Occipital lobe (tissue), 3 donors: ENCODE measurements at places on chromosomes 6 and 20. TPM values are rescaled to one million over a fixed set of nuclear protein-coding genes. Genes with fewer than 3 reads are reported as not detected.

The ZBTB46 gene
- total RNA-seq: 21.5 TPM

The TBC1D20 gene
- 15.4 TPM for total RNA-seq

The CFB gene
- total RNA-seq: 0.62 TPM

The NSFL1C gene
- 28.9 TPM for total RNA-seq

The SUMO4 gene
- total RNA-seq: 7.3 TPM

The SLCO4A1 gene
- 1.6 TPM for total RNA-seq

The SLC32A1 gene
- total RNA-seq: 6.4 TPM

The KIF6 gene
- 3.3 TPM for total RNA-seq

The FHL5 gene
- total RNA-seq: 1.7 TPM

The LHFPL5 gene
- 1.1 TPM for total RNA-seq

The CLPSL1 gene
- total RNA-seq: not detected

The MEP1A gene
- not detected for total RNA-seq

The TRIM40 gene
- total RNA-seq: not detected

The RSPH9 gene
- total RNA-seq: 6.2 TPM

The SERAC1 gene
- 16.8 TPM for total RNA-seq

The LY6G5C gene
- 3.1 TPM for total RNA-seq

The GSTA2 gene
- total RNA-seq: not detected

The GTSF1L gene
- not detected for total RNA-seq
